Activated CD8-positive, alpha-beta memory T cell treated with anti-CD3 and anti-CD28 coated beads for 4 hours (primary cell): ENCODE measurements at places on chromosomes 1 and 21.

DNA sequence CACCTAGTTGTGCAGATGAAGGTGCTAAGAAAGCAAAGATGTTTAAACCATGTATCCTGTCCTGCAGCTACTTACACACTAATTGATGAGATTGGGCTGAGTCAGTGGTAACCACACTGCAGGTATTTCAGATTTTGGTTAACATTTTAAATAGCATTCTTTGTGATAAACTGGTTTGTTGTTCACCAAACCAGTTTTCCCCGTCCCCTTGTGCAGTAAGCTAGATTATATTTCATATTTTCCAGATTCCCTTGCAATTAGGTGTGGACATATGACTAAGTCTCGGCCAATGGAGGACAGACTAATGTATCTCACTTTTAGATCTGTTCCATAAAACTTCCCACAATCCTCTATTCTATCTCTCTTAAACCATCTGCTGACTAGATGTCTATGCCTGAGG lies 320.4 kb downstream of the RWDD3 start:
- no peak for DNase-seq

DNA sequence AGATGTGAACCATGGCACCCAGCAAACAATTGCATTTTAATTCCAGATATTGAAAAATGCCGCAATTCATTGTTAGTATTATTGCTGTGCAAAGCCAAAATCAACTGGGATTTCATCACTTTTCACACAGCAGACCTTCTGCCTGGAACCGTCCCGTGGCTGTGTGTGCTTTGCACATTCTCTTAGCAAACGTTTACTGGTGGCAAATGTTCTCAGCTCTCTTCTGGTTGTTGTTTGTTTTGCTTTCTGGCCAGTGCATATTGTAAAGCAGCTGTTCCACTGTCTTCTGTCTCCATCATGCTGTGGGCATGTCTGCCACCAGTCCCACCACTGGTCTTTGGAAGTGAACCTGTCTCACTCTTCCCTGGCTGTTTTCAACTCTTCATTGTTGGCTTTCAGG lies 19.8 kb upstream of the TTLL10 start:
- no peak for DNase-seq

- DNase-seq, result no peak
Measured at GRCh38 chr1:97270508-97271307, 549.1 kb downstream of the PTBP2 start.

- no peak for DNase-seq
Measured at GRCh38 chr1:211495584-211495983, 3.6 kb upstream of the RD3 start.

- no peak for DNase-seq
Measured at GRCh38 chr1:94963864-94964263, 37.0 kb upstream of the CNN3 start.

DNA sequence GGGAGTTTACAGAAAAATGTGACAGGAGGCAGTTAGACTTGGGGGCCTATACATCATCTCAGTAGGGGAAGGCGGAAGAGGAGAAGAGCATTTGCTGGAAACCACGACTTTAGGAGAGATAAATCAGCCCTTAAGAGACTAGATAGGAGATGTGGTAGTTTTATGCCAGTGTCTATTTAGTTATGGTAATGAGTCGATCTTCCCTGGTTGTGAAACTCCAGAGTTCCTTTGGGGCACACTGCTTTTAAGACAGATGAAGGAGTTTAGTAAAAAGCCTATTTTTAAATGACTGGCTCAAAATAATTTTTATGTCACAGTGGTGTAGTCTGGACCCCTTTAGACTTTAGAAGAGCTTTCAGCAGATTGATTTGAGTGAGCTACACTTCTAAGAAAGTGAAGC lies 7.8 kb downstream of the PGM1 start:
- DNase-seq, result no peak

DNA sequence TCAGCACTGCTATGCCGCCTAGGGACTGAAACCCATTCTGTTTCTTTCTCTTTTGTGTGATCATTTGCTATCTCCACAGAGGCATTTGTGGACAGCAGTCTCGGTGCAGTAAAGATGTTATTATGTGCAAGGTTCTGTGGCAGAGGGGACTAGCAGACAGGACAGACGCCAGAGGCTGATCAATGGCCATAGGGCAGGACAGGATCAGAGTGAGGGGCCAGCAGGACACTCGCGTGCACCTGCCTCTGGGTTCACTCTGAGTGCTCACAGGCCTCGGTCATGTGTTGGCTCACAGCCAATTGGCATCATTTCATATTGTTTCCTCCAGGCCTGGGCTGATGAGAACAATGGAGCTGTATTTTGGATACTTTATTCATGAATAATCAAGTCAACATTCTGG lies 212.6 kb downstream of the TGFB2 start:
- no peak for DNase-seq
